ENCODE measurements at places on chromosomes 13 and 19.

- no peak for DNase-seq
Measured at GRCh38 chr19:20453425-20453935, 112.1 kb downstream of the ZNF737 start.

DNA sequence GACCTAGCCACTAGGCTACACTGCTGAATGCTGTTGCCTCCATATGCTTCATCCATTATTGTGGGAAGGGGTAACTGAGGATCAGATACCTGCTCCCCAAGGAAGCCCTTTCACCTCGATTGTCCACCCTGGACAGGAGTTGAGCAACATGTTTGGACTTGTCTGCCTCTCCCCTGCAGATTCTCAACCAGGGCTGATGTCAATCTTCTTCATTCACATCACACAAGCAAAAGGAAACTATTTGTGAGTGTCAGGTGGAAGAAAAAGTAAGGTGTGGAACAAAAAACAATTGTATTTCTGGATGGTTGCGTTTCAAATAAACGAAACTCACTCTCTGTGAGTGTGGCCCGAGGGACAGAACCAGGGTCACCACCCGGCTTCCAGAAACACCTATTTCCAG lies 29.5 kb upstream of the MUC16 start:
- no peak for DNase-seq

DNA sequence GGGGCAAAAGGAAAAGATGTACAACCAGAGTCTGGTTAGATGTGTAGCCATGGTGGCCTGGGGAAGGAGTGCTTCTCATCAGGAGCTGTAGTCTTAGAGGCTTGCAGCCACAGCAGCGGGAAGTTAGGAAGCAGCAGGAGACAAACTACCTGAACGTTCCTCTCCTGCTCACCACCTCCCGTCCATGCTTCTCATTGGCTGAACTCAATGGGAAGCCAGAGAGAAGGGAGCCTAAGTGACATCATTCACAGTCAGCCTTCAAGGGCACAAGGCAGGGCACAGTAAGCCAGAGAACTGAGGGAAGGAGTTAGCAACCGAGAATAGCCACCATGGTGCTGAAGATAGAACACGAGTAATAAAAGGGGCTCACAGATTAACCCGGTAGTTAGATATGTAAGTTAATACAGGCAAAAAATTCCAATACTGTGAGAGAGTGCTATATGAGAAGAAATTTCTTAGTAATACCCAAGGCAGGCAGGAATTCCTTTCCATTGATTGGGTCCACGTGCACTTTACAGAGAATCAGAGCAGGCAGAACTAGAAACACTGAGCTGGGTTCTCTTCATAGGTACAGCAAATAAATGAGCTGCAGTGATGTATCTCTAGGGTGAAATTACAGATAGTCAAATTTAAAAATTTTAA lies 391.5 kb upstream of the DACH1 start:
- no peak for DNase-seq

DNA sequence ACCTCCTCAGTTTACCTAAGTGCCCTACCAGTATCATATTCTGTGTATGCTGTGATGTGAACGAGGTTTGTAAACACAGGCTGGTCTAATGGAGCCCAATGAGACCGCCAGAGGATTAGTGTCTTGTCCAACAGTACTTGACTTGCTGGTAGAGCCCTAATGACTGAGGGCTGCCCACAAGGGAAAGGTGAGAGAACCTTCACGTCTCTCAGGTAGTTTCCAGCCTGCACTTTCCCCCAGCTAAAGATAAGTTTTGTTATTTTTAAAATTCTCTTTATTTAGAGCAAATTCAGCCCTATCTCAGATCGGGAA lies 498 bp upstream of the RBM26 start:
- DNase-seq = no peak

- DNase-seq = peak; percentile 71
Measured at GRCh38 chr13:43061496-43062280, 38.3 kb downstream of the DNAJC15 start.

DNA sequence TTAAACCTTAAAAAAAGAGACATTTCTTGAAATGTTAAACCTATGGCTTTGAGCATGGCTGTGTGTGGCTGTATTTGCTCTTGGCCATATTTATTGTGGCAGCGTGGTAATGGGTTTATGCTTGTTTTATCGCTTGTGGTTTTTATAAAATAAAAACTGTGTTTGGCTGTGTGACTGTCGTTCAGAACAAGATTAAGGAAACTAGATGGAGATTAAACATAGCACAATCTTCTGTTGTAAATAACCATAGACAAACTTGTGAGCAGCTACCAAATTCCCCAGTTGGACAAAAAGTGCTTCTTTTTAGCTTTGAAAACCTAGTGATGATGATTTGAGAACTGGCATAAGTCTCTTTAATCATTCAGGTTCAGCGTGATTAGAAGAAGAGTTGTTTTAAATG lies 191.0 kb downstream of the GGACT start:
- no peak for DNase-seq

DNA sequence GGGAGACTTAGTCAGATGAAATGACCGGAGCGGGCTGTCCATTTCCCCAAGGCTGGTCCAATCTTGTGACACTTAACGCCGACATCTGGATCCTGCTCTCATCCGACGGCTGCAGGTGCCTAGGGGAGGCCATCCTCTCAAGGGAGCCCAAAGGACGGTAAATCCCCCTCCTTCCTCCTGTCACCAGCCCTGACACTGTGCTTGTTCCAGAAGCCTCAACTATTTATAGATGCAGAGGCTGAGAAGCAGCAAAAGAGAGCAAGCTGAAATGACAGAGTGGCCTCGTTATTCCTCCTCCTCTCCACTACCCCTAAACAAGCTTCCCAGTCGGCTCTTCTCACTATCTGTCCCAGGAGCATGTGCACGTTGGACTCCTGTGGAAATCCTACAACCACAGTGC lies 533.7 kb downstream of the LIG4 start:
- no peak for DNase-seq

DNA sequence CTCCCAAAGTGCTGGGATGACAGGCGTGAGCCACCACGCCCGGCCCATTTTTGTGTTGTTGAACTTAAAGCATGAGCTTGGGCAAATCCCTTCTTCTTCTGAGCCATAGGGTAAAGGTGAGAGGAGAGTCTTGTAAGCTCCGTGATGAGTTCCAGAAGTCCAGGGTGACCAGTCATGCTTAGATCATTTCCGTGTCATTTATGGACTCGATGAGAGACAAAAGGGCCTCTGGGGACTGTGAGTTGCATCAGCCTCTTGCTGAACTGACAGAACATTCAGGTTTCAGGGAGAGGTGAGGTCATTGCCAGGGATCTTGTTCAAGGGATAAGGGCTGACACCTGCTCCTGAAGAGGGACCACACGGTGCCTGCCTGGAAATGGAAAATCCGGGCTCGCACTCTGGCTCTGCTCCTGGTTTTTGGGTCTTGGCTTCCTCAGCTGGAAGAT lies 53.6 kb downstream of the GADD45B start:
- peak; percentile 98 for DNase-seq

- peak; percentile 81 for DNase-seq
Measured at GRCh38 chr19:4057931-4058692, 8.6 kb downstream of the ZBTB7A start.

- no peak for DNase-seq
Measured at GRCh38 chr19:11383706-11384048, 437 bp downstream of the EPOR start.

DNA sequence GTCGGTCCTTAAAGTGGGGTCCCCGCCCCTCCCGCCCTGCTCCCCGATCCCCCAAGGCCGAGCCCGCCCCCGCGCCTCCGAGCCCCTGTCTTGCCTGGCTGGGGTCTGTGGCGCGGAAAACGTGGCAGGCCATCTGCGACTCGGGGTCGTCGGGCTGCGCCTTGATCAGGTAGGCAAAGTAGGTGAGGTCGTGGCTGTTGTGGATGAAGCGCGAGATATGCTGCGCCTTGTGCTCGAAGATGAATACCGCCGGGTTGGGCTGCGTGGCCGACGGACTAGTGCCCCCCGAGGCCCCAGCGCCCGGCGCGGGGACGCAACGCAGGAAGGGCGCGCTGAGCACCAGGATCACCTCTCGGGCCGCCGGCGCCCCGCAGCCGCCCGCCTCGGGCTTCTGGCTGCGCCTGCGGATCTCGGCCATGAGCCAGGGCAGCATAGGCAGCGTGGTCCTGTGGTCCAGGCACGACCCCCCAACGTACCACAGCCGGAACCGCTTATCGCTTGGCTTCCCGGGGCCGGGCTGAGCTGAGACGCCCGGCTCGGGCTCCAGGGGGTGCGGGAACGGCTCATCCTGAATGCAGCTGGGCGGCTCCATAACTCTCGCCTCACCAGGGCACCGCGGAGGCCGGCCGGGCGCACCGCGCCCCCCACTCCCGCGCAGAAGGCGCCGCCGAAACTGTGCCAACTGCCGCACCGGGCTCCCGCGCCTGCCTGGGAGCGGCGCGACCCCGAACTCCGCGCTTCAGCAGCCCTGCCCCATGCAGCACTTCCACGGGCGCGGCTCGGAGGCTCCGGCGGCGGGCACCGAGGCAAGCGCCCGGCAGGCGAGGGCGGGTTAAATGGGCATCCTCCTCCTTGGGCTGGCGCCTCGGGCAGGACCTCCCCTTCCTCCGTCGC lies 546 bp downstream of the TBC1D4 start:
- DNase-seq = peak; percentile 37

DNA sequence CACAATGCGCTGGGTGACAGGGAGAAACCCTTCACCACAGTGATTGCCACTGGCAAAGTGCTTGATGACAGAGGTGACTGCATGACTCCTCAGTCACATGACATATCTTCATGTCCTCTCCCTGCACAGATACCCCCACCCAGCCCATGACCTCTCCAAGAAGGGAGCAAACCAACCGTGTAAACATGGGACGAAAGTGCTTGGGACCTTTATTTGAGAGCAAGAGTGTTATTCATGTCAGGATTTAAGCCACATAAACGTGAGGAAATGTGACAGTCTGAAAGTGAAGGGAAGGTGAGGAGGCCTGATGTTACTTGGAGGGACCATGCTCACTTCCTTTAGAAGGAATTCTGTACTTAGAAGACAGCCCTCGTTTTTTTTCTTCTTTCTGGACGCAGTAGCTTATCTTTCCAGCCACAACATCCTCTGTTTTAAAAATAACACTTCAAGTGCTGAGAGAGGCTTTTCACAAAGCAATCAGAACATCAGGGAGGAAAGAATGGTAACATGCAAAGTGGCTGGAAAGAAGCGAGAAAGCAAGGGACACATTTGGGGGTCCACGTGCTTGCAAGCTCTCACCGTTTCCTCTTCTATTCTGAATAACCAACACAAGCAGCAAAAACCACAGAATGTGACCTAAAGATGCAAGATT lies 35.6 kb downstream of the EPS15L1 start:
- DNase-seq = no peak

GRCh38 chr13:112182846-112183531 lies 116.0 kb downstream of the SOX1 start:
- DNase-seq = no peak

- DNase-seq = no peak
Measured at GRCh38 chr13:84902243-84902642, 897.0 kb downstream of the SLITRK6 start.

DNA sequence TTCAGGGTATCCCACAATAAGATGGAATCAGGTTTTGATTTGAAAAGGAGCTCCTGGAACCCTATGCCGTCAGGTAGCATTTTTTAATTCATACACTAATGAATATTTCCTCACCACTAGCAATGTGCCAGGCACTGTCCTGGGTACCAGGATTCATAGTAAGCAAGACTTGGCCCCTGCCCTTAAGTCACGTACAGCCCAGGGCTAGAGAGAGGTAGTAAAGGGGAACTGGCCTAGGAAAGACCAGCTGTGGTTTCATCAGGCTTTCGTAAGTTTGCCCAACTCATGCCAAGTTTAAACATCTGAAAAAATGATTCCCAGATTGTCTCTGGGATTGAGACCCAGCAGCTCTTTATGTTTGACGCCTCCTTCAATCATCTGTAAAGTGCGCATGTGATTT lies 45.9 kb upstream of the AMER2 start:
- no peak for DNase-seq

DNA sequence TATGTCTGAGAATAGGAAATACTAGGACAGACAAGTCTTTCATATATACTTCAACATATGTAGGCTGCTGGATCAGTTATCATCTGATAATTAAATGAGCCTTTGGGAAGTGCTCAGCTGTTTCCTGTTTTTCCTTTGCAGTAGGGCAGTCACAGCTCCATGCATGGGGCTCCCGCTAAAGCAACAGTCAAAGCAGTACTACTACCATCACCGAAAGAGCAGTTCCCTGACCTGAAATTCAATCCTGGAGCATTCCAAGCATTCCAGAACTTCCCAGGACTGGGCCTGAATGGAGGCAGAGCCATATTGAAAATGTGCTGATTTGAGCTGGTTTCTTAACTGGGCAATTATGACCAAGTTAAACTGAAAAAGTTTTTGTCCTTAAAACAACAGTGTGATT lies 20.5 kb downstream of the MICU2 start:
- DNase-seq = peak; percentile 76

DNA sequence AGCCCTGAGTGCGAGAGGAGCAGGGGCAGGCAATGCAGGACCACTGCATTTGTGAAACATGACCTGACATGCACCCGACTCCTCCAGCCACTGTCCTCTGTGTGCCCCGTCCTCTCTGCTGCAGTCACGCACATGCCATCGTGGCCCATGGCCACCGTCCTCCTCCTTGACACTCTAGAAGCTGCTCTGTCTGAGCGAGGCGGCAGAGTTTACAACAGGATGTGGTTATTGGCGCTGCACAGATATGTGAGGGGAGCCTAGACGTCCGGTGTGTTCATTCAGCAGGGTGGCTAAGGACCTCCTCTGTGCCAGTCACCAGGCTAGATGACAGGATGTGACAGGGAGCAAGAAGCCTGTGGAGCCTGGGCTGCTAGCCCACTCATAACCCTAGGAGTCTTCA lies 277.8 kb downstream of the FOXO1 start:
- DNase-seq = peak; percentile 82

- DNase-seq = peak; percentile 80
Measured at GRCh38 chr19:10695401-10696398, 5.5 kb upstream of the QTRT1 start.

DNA sequence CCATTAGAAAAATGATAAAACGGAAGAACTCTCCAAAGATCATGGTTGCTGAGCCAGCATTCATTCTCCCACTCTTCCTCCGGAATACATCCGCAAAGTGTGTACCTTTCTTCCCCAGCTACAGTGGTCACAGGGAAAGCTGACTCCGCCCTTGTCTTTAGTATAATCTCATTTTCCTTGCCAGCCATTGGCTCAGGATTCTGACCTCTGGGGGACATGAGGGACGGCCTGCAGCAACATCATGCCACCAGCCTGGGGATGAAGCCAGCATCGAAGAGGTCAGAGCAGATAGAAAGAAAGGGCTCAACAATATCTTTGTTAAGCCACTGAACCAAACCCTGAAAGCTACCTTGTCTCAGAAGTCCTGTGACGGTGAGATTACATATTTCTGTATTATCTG lies 46.3 kb upstream of the TPP2 start:
- no peak for DNase-seq

GRCh38 chr19:9431475-9431874 lies 3.9 kb downstream of the ZNF266 start:
- peak; percentile 32 for DNase-seq

- DNase-seq = peak; percentile 80
Measured at GRCh38 chr13:42883771-42884467, 102.5 kb downstream of the FAM216B start.

DNA sequence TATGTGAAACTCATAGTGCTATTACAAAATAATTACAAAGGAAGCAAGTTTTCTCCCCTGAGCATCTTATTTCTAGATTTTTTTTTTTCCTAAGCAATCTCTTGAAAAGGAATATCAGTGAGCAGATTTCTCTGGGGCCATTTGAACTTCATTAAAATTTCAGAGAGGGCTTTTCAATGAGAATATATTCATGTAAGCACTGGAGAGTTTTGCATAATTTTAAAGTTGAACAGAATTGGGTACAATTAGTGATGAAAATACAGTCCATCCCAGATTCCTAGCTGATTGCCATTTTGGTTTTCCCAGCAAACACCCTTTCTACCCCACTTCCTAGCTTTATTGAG lies 66.8 kb upstream of the RNF113B start:
- no peak for DNase-seq

GRCh38 chr19:52735734-52736133 lies 890 bp upstream of the ZNF611 start:
- no peak for DNase-seq
